ENCODE measurements at places on chromosomes 5 and 9. TPM values are rescaled to one million over a fixed set of nuclear protein-coding genes. Genes with fewer than 3 reads are reported as not detected.

GRCh38 chr9:126522612-126523356 lies 90.9 kb upstream of the LMX1B start:
- DNase-seq = peak; percentile 71

NTNG2 gene
- total RNA-seq = 7.3 TPM

LHX3 gene
- total RNA-seq = not detected

GOLPH3 gene
- 68.0 TPM for total RNA-seq

GRCh38 chr9:13721481-13722235 lies 442.2 kb upstream of the MPDZ start:
- no peak for DNase-seq

GRCh38 chr5:23389291-23390101 lies 117.9 kb upstream of the PRDM9 start:
- no peak for DNase-seq

DNA sequence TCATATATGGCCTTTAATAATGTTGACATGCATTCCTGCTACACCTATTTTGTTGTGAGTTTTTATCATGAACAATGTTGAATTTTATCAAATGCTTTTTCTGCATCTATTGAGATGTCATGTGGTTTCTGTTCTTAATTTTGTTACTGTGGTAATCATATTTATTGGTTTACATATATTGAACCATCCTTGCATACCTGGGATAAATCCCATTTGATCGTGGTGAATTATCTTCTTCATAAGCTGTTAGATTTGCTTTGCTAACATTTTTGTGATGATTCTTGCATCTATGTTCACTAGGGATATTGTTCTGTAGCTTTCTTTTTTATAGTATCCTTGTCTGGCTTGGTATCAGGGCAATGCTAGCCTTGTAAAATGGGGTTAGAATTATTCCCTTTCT lies 222.0 kb downstream of the WDR70 start:
- no peak for DNase-seq

DNA sequence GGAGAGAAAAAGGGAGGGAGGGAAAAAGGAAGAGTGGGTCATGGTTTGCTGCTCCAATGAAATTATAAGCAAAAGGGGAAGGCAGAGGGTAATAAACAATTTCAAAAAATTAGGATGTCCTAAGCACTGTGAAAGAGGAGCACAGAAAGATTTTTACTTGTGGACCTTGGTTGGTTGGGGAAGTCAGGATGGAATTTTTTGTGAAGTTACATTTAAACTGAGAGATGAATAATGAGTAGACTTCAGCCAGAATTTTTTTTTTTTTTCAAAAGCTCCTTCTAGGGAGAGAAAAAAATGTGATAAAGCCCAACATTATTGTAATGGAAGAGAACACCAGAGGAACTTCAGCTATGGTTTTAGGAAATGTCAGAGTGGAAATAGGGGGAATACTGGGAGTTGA lies 515.9 kb upstream of the PAPPA start:
- DNase-seq = no peak

DNA sequence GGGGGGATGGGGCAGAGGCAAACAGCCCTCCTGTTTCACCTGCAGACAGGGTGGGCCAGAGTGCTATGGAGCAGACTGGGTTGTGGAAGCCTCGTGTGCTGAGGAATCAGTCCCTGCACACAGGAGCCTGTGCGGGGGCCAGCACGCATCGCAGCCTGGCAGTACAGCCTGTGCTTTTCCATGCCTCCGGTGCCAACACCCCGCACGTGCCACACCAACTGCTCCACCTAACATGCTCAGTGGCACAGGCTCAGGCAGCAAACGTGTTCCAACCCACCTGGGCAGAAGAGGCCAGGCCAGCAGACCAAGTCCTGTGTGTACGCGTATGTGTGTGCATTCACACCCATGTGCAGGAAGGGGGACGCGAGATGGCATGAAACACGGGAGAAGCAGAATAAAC lies 37.4 kb upstream of the FBXW11 start:
- peak; percentile 56 for DNase-seq

DNA sequence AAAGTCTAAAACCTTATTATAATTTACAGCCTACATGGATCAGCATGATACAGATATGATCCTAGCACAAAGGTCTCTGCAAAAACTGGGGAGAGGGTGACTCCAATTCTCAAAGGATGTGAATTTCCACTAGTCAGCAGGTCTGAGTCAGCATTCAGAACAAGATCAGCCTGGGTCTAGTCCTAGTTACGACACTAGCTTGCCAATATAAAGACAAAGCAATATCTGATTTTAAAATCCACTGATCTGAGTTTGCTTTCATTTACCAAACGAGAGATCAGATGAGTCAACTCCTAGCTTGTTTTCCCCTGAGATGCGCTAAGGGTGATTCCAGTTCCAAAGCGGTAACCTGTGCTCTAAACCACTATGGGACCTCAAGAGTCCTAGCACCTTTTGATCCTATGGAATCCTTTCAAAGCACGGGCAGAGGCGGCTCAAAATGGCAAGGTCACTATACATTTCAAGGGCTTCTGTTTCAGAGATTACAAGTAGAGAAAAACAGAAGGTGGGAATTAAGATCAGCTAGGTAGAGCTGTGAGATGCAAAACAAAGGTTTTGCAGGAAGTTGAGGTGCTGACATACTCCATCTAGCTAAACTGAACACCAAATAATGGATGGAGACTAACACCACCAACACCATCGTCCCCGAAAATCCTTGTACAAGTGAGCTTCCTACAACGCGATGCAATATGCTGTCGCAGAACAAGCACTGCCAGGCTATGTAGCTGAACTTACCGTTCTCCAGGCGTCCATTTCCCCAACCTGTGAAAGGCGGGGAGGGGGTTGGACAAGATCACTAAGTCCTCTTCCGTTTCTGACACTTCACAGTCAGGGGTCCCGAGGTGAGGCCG lies 906 bp downstream of the SLC25A51 start:
- DNase-seq = peak; percentile 22

LOX gene
- 6.2 TPM for total RNA-seq

LEAP2 gene
- total RNA-seq = 1.9 TPM

DNA sequence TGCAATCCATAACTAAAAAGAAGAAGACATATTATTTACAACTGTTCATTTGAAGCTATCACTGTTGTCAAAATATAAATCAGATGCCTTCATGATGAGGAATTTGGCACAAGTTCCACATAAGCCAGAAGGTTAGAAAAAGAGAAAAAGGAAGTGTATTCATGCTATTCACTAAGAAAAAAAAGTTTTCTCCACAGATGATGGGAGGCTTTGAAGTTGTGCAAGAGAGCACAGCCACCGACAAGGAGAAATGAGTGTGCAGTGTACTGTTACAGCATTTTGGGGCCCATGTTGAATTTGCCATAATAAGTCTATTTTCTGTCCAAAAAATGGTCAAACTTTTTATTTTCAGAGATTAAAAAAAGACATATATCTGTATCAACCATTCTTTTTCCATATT lies 32.9 kb upstream of the IFNK start:
- DNase-seq = no peak

DNA sequence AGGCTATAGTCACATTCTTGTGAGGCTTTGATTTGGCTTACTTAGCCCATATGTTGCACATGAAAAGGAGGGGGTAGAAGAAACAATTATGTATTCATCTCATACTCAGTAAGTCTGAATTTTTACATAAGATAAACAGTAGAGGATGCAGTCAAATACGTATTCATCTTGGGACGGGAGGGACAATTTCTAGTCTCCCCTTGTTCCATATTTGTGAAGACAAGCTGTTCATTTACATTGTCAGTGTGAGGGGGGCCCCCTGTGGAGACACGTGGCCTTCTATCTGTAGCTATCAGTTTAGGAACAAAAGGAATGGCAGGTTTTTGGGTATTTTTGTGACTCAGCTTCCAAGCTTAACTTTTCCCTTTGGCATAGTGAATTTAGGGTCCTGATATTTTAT lies 49.2 kb upstream of the PPP1R2B start:
- no peak for DNase-seq

DDX4 gene
- total RNA-seq = not detected

DNA sequence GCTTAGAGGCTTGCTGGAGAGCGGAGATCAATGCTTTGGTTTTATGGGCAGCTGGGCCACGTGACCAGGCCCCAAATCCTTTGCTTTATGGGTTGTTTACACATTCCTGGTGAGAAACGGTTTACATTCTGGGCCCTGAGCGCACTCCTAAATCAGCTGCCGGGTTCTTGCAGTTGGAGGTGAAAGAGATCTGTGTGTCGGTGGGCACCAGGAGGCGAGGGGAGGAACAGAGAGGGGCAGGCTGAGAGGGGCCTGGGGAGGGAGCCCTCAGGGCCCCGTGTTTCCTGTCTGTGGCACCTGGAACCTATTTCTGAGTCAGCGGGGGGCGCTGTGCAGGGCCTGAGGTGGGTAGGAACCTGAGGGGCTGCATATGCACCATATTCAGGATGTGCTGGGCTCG lies 63.5 kb upstream of the HAND1 start:
- no peak for DNase-seq

DNA sequence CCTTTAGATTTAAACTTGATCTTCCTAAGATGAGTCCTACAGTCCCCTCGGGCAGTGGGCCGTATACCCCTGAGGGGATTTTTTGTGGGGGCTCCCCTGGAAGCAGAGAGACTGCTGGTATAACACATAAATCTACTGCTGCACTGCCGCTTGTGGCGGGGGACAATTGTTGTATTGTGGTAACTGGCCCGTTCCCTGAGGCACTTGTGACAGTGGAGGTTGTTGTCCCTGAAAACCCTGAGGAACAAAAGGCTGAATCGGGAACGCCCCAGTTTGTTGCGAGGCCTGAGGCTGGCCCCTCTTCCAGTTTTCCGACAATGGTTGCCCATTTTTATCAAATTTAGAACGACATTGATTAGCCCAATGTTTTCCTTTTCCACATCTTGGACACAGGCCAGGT lies 4.7 kb upstream of the TMEM141 start:
- no peak for DNase-seq

- DNase-seq = no peak
Measured at GRCh38 chr9:108784998-108785397, 70.8 kb downstream of the ACTL7B start.

GRCh38 chr5:51556833-51557232 lies 173.6 kb downstream of the ISL1 start:
- DNase-seq = no peak

ARHGEF37 gene
- 2.2 TPM for total RNA-seq

ACOT12 gene
- not detected for total RNA-seq

GRCh38 chr9:18260521-18260920 lies 213.4 kb upstream of the ADAMTSL1 start:
- DNase-seq = no peak

DNA sequence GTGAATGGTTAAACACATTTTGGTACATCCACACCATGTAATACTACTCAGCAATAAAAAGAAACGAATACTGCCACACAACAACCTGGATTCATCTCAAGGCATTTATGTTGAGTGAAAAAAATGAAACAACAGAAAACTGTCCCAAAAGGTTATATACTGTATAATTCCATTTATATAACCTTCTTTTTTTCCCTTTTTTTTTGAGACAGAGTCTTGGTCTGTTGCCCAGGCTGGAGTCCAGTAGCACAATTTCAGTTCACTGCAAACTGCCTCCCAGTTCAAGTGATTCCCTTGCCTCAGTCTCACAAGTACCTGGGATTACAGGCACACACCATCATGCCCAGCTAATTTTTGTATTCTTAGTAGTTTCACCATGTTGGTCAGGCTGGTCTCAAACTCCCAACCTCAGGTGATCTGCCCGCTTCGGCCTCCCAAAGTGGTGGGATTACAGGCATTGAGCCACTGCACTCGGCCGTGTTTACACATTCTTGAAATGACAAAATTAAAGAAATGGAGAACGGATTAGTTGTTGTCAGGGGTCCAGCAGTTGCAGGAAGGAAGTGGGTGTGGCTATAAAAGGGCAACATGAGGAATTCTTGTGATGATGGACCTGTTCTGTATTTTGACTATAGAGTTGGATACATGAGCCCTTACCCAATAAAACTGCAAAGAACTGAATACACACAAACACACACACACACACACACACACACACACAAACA lies 17.4 kb downstream of the PPP6C start:
- DNase-seq = no peak

DNA sequence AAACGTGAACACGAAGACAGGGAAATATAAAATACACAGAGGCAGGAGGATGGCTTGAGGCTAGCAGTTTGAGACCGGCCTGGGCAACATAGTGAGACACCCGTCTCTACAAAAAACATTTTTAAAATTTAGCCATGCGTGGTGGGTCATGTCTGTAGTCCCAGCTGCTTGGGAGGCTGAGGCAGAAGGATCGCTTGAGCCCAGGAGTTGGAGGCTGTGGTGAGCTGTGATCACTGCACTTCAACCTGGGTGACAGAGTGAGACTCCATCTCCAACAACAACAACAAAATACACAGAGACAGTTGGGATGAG lies 55.1 kb downstream of the SUSD1 start:
- DNase-seq = no peak

DNA sequence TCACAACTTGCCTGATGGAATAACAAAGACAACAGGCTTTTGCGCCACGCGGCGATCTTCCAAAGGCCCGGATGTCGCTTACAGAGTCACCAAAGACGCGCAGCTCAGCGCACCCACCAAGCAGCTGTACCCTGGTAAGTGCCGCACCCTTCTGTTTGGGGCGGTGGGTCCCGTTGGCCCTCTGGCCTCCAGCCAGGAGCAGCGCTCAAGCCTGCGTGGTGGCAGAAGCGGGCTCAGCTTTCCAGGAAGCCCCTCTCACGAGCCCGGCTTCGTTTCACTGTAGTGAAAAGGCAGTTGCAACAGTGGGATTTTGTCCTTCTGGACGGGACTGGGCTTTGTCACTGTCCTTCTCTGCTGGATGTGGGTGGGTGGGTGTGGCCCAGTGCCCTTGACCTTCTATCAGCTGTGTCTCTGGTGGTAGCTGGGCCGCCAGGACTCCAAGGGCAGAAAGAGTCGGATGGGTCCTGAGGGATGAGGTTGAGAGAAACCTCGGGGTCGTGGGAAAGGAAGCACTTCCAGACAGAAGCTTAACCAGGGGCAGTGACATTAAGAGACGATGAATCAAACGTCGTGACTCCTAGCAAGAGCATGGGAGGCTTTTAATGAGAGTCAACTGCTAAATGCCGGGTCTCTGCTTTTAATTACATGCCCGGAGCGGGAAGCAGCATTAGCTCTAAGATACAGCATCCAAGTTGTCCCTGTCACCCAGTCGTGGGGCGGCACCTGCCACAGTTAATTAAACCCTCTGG lies 49.5 kb downstream of the COL5A1 start:
- DNase-seq = peak; percentile 64

- no peak for DNase-seq
Measured at GRCh38 chr5:170112876-170113521, 7.3 kb downstream of the FOXI1 start.

DNA sequence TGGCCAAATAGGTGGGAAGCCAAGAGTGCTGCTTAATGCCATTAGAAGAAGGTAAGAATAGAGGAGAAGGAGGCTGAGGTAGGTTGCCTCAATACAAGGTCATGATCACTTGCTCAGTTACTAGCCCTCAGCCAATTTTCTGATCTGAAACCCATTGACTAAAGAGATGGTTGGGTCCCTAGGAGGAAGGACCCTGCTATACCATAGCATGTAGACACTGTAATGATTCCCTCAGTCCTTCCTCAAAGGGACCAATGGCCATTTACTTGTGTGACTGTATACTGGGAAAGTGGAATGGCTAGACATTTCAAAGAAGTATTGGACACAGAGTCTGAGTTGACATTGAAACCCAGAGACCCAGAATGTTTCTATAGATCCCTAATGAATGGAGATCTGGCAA lies 108.5 kb upstream of the MAP1B start:
- DNase-seq = no peak

FOXD4L6 gene
- total RNA-seq = not detected

GRCh38 chr9:136978073-136978864 lies 965 bp downstream of the PTGDS start:
- peak; percentile 87 for DNase-seq

TERT gene
- total RNA-seq = 1.2 TPM

IFNK gene
- total RNA-seq = not detected

- peak; percentile 75 for DNase-seq
Measured at GRCh38 chr5:139696167-139696893, 48.2 kb downstream of the CXXC5 start.

GRCh38 chr9:106947106-106947900 lies 84.3 kb downstream of the ZNF462 start:
- DNase-seq = no peak
